ENCODE measurements at places on chromosomes 5 and 9.

- DNase-seq, result no peak
Observed at GRCh38 chr5:2240118-2240904, 357.6 kb upstream of the IRX4 start.

GRCh38 chr5:54988218-54988617 lies 2.8 kb upstream of the ESM1 start:
- no peak for DNase-seq

GRCh38 chr5:4116834-4117233 lies 521.2 kb downstream of the IRX1 start:
- DNase-seq, result no peak

DNA sequence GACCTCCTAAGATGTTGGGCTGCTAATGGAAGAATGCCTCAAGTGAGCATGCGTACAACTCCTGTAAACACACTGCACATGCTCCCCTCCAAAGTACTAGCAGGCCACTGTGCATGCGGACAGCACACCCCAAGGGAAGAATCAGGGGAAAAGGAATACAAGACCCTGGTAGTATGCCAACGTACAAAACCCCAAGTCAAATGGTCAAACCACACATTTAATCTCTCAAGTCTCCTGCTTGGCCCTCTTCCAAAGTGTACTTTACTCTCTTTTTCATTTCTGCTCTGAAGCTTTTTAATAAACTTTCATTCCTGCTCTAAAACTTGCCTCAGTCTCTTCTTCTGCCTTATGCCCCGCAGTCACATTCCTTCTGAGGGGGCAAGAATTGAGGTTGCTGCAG lies 466.4 kb downstream of the DMRTA1 start:
- no peak for DNase-seq

- no peak for DNase-seq
Observed at GRCh38 chr5:100779669-100780375, 123.3 kb downstream of the ST8SIA4 start.

- DNase-seq, result no peak
Observed at GRCh38 chr5:17020678-17021601, 84.9 kb upstream of the MYO10 start.

DNA sequence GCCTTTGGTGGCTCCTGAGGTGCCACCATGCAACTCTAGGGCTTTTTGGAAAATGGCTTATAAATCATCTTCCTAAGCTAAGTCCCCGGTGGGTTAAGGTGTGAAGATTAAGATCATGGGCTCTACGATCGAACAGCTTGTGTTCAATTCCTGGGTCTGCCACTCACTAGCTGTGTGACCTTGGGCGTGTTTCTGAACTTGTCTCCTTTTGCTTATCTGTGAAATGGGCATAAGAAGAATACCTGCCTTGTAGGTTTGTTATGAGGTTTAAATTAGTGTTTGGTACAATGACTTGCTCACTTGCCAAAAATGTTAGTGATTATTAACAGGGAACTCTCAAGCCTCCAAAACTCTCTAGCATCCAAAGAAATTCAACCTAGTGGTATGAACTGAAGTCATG lies 119.2 kb upstream of the PITX1 start:
- no peak for DNase-seq

DNA sequence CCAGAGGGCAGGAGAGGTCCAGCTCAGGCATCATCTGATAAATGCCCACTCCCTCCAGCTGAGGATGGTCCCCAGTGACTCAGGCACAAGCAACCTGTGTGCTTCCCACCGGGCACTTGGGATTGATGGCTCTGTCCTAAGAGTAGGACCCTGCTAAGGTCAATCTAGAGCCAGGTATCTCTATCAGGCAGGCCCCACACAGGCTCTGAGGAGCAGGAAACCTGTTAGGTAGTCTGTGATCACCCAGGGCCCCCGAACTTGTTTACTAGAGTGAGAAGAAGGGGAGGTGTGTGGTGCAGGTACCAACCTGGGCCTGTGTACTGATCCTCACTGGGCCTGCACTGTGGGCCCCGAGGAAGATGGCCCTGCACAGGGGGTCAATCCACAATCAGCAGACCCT lies 119.6 kb upstream of the FSTL4 start:
- DNase-seq, result no peak

GRCh38 chr9:34959461-34959860 lies 1.4 kb downstream of the PHF24 start:
- no peak for DNase-seq

DNA sequence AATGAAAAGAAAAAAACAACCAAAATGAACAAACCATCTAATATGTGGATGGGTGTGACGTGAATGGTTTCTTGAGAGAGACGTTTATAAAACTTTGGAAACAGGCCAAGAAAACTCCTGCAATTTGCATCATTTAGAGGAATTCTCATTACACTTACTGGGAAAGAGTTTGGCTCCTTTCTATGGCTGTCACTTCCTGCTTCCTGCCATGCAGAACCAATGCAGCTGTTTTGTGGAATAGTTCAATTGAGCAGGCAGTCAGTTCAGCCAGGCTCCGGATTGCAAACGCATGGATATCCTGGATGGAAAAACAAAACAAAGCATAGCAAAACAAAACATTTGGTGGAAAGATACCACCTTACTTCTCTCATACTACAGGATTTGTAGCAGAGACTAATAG lies 36.6 kb downstream of the FAM114A2 start:
- no peak for DNase-seq

- no peak for DNase-seq
Observed at GRCh38 chr9:12783767-12784460, 9.1 kb downstream of the LURAP1L start.

DNA sequence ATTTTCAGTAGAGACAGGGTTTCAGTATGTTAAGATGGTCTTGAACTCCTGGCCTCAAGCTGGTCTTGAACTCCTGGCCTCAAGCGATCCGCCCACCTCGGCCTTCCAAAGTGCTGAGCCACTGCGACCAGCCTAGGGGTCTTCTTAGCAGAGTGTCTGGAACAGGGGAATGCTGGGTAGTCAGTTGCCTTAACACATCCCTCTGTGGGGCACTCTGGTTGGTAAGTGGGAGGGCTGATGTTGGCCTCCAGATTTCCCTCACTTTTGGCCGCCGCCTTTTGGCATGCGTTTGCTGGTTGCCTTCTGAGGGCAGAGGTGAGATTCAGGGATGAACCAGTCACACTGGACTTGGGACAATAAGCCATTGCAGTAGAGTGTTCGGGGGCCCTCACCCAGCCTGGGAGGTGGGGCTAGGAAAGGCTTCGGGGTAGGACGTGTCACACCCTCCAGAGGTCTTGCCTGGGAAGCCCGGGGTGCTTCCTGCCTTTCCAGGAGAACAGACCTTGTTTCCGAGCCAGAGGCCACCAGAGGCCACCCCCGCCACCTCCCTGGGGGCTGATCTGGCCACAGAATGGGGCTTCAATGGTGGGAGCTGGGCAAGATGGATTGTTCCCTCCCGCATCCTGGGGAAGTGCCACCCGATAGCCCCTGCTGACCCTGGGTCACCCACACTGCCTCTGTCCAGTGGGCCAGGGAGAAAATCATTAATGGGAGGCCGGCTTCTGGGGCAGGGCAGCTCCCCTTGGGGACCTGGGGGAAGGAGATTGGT lies 13.3 kb downstream of the FGF18 start:
- DNase-seq, result no peak

- no peak for DNase-seq
Observed at GRCh38 chr5:169609716-169610115, 26.1 kb downstream of the SPDL1 start.

DNA sequence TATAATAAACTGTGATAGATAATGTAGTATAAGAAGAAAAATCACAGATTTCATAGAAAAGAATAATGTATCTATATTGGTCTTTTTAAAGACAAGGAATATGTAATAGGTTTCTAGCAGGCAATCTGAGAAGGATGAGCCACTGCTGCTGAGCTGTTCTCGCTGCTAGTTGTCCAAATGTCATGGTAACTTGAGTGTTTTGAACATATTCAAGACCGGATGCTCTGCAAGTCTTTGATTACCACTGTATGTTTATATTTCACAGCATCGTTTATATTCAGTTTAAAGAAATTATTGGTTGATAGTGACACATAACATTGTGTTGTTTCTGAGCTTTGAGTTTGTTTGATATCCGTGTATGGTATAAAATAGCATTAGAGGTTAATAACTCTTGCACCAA lies 9.6 kb downstream of the C5orf47 start:
- no peak for DNase-seq

- DNase-seq, result no peak
Observed at GRCh38 chr9:134180786-134181647, 16.7 kb upstream of the RNU6ATAC start.

DNA sequence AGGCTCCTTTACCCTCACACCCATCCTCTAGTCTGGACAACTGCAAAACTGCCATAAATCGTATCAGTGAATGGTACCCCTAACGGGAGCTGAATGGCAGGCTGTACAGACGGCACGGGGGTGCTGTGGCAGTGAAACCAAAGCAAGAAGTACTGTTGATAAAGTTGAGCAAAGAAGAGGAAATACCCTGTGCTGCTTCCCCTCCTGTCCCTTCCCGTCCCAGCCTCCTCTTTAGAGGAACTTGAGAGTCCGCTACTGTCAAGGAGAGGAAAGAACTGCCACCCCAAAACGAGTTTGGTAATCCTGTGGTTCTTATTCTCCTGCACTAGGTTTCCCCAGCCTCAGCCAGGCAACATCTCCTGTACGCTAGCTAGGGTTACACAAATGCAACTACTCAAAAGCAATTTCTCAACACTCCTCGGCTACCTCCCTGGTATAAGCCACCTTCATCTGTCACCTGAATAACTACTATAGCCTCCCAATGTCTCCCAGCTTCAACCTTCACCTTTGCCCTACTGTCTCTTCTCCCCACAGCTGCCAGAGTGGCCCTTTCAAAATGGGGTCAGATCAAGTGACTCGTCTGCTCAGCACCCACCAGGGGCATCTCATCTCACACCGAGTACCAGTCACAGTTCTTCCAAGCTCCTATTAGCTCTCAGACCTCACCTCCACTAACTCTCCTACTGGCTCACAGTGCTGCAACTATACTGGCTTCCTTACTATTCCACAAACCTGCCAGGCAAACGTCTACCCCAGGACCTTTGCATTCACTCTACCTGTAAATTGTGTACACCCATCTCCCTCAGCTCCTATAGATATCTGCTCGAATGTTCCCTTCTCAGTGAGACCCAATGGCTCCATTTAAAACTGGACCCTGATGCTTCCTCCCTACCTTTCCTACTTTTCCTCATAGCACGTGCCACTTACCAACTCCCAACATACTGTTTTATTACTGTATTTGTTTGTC lies 4.1 kb downstream of the GLRX start:
- DNase-seq, result no peak

DNA sequence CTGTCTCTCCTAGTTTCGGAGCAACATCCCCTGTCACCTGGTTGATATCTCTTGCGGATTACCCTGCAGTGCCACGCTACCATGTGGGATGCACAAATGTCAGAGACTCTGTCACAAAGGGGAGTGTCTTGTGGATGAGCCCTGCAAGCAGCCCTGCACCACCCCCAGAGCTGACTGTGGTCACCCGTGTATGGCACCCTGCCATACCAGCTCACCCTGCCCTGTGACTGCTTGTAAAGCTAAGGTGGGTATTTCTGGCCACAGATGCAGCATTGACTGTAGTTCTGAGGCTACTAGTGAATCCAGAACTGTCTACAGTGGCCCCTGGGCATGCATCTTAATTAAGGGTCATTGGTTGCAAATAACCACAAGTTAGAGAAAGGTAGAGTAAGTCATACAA lies 50.8 kb downstream of the AQP7 start:
- no peak for DNase-seq

GRCh38 chr5:60436518-60436917 lies 263.4 kb downstream of the DEPDC1B start:
- no peak for DNase-seq

DNA sequence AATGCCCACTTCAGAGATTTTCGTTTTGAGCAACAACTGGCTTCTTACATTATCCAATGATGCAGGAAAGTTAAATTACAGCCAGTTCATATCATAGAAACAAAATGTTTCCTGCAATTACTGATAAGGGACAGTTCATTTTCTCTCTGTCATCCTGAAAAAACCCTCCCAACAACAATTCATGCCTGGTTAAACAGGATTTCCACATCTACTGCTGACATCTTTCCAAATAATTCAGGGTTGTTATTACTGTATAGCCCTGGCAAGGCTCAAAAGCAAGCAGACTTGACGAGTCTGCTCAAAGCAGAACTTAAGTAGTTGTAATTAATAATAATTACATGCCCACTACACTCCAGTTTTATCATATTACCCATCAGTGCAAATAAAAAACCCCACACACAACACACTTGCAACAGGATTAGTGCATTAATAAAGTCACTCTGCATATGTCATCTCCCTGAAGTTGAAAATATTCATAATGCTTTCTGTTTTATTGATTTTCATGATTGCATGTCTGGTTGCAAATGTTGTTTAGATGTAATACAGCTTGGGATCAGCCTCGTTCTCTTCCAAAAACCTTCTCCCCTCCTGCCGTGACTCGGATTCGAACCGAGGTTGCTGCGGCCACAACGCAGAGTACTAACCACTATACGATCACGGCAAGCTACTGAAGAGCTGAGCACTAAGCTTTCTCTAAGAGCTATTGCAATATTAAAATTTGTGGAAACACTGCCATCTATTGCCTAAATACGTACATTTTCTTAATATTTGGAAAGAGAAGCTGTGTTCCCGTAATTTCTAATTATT lies 119.6 kb upstream of the NFIB start:
- DNase-seq, result no peak

GRCh38 chr5:170882345-170882744 lies 20.5 kb downstream of the RANBP17 start:
- no peak for DNase-seq

DNA sequence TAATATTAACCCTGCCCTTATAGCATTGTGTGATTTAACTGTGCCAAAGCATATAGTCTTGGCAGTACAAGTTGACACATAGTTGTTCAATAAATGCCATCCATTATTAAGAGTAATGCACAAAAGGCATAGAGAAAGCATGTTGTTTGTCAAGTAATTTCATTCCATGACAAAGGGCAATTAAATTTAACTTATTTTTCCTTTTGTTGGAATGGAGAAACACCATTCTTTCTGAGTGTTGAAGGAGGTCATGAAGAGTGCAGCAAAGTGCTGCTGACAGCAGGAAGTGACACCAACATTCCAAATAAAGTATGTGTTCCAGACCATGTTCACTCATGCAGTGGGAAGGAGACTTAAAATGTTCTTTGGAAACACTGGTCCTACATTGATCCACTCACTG lies 29.1 kb downstream of the ANKDD1B start:
- peak; percentile 82 for DNase-seq

DNA sequence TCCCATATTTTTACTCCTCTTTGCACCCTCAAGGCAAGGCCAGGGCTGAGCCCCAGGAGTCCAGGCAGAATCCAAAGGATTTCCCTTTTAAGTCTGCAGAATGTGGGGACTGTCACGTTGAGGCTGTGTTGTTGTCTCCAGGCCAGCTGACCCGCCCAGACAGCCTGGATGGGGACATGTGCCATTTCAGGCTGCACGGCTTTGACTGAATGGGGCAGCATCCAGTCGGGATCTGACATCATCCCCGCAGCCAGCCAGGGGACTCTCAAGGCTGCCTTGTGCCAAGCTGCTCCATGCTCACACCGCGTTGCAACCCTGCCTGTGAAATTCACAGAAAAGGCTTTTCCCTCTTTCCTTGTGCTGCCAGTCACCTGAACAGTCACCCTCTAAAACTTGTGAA lies 2.2 kb upstream of the ZNF366 start:
- no peak for DNase-seq

- no peak for DNase-seq
Observed at GRCh38 chr9:127098916-127099553, 23.4 kb downstream of the ANGPTL2 start.
